Mesendoderm (in vitro differentiated cells): ENCODE measurements at places on chromosomes 4 and X.

GRCh38 chrX:16156692-16157331 is 10.5 kb upstream of the MAGEB17 start:
- DNase-seq: no peak
- no peak overlapping the region for H3K27ac ChIP-seq

DNA sequence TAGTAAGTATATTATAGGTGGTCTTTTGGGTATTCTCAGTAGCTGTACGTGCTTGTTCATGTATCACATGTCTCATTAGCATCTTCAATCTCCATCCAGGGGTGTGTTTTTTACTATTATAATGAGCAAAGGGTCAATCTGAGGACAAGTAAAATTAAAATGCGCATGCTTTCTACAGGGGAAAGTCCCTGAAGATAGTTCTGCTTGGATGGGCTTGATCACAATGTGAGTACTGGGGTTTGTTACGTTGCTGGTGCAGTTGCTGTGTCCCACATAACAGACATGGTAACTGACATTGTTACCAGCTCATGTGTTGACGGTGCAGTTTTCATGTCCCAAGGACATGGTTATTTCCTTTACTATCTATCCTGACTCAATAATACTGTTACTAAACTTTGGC is 65.9 kb downstream of the UCHL1 start:
- H3K27ac ChIP-seq: no peak overlapping the region
- H3K4me3 ChIP-seq: no peak overlapping the region
- no peaks in the 10 kb centered on the region for H3K36me3 ChIP-seq
- no peak for DNase-seq
- H3K4me1 ChIP-seq: no peaks in the 10 kb centered on the region

DNA sequence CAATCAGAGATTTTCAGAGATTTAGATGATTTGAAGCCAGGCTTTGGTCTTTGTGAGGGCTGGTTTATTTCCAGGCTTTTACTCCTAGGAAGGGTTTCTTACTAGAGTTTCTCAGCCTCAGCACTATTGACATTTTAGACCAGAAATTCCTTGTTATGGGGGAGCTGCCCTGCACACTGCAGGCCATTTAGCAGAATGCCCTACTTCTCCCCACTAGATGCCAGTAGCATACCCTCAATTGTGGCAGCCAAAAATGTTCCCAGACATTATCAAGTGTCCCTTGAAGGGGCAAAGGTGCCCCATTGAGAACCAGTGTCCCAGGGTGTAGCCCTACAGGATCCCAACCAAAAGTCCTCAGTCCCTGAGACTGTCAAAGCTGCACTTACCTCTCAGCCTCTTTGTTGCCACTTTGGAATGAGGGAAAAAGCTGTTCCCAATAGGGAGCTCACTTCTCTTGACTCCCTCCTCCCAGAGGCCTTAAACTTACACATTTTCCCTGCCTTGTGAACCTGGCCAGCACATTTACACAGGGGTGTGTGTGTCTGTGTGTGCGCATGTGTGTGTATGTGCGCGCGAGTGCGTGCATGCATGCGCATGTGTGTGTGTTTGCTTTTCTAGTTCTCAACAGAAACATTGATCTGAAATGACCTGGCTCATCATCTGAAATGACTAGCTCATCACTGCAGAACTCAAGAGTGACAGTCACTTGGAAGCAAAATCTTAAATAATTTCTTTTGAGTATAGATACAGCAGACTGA is 231.4 kb downstream of the QDPR start:
- H3K27ac ChIP-seq: no peak overlapping the region
- no peaks in the 10 kb centered on the region for H3K36me3 ChIP-seq
- no peak overlapping the region for H3K4me3 ChIP-seq
- H3K27me3 ChIP-seq: no peaks in the 10 kb centered on the region
- DNase-seq: no peak
- H3K4me1 ChIP-seq: no peaks in the 10 kb centered on the region

GRCh38 chr4:31175242-31175910 is 455.2 kb downstream of the PCDH7 start:
- no peaks in the 10 kb centered on the region for H3K36me3 ChIP-seq
- H3K4me1 ChIP-seq: no peaks in the 10 kb centered on the region
- no peaks in the 10 kb centered on the region for H3K27me3 ChIP-seq
- H3K4me3 ChIP-seq: no peak overlapping the region
- DNase-seq: no peak

DNA sequence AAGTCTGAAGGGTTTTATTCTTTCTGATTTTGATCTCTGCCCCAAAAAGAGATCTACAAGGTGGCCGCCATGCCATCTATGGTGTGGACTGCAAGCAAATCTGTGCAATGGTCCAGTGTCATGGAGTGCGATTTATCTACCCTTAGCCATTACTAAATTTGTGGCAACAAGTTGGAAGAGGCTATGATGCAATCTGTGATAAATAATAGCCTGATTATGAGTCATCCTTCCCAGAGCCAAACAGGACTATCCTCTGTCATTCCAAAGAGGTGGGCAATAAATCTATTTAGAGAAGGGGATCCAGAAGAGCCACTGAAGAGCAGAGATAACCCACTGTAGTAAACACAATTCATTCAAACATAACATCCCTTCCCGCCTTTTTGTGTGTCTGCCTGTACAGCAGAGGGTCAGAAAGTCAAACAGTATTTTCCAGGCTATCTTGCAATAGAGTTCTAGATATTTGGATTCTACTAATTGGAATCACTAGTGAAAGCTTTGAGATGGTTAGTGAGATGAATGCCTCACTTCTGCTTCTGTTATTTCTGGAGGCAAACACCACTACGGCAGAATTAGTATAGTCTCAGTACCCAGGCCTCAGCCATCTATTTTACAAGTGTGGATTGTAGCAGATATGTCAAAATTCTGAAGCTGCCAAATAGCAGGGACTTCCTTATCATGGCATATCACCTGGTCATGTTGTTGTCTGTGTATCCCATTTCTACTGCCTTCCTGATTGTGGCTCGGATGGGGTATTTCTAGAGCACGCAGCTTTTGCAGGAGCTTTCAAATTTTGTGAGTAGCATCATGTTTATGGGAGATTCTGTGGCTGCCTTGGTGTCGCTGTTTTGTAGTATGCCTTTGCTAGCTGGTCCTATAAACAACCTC is 192.0 kb downstream of the SMIM20 start:
- no peaks in the 10 kb centered on the region for H3K4me1 ChIP-seq
- no peaks in the 10 kb centered on the region for H3K36me3 ChIP-seq
- no peaks in the 10 kb centered on the region for H3K27me3 ChIP-seq
- DNase-seq: no peak
- no peak overlapping the region for H3K4me3 ChIP-seq

DNA sequence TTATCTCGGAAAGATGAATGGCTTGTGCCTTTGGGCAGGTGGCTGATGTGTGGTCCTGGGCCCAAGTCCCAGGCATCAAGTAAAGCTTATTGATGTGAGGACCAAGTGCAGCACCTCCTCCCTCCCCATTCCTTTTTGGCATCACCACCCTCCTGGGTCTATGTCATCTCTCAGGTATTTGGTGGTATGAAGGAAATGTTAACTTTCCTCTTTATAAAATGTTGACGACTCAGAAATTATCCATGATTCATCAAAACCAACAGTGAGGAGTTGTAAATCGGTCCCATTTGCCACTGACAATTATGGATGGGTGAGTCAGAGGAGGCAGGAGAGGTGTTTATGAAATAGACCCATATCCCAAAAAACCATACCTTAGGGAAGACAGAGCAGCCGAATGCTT is 229.4 kb upstream of the GATB start:
- H3K4me1 ChIP-seq: peaks cover 4% of the 10 kb centered on the region
- H3K4me3 ChIP-seq: no peak overlapping the region
- DNase-seq: peak; percentile 60
- H3K36me3 ChIP-seq: no peaks in the 10 kb centered on the region
- no peaks in the 10 kb centered on the region for H3K27me3 ChIP-seq

DNA sequence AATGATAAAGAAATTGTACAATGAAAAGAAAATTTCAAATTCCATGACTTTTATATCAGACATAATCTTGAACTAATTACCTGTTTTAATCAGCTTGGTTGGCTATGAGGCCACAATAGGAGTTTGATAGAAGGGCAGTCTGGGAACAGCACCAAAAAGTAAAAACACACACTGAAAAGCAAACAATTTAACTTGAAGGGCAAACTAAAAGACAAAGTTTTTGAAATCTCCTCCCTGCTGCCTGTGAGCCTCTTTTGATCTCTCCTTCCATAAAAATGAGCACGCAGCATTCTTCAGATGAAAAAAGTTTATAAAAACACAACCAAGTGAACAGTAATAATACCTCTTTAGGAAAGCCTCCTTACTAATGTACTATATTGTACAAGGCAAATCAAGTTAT is 8.1 kb downstream of the ODAM start:
- no peaks in the 10 kb centered on the region for H3K36me3 ChIP-seq
- H3K4me1 ChIP-seq: no peaks in the 10 kb centered on the region
- no peaks in the 10 kb centered on the region for H3K27me3 ChIP-seq
- H3K27ac ChIP-seq: no peak overlapping the region
- no peak overlapping the region for H3K4me3 ChIP-seq

DNA sequence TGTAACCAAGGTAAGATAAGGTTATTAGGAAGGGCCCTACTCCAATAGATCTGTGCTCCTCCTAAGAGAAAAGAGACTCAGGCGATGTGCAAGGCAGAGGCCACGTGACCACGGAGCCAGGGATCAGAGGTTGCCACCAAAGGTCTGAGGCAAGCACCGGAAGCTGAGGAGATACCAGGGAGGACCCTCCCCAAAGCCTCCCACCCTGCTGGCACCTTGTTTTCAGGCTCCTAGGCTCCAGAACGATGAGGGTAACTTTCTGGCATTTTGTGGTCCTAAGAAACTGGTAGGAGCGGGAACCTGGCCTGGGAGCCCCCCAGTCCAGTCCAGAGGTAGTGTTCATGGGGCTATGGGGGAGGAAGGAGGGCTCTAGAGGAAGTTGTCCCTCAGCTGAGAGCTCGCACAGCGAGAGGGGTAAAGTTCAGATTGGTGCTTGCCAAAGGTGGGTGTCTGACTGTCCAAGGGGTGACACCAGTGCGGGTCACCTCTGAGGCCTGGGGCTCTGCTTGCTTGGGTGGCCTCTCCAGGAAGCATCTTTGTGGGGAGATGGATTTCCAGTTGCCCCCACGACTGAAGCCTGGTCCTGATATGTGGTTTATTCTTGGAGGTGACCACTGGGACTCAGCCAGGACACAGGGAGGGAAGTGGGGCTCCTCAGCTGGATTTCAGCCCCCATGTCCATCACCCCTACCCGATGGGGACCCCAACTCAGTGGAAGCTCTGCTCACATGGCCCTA is 7.5 kb upstream of the LETM1 start:
- H3K27ac ChIP-seq: no peak overlapping the region
- no peaks in the 10 kb centered on the region for H3K36me3 ChIP-seq
- H3K27me3 ChIP-seq: peaks cover 30% of the 10 kb centered on the region
- no peak overlapping the region for H3K4me3 ChIP-seq
- no peaks in the 10 kb centered on the region for H3K4me1 ChIP-seq
- DNase-seq: no peak

- H3K4me3 ChIP-seq: no peak overlapping the region
- H3K36me3 ChIP-seq: no peaks in the 10 kb centered on the region
- no peak overlapping the region for H3K27ac ChIP-seq
- H3K4me1 ChIP-seq: no peaks in the 10 kb centered on the region
- no peaks in the 10 kb centered on the region for H3K27me3 ChIP-seq
These were observed 98.2 kb downstream of the HPRT1 start for GRCh38 chrX:134558133-134558532.

- DNase-seq: no peak
- H3K4me1 ChIP-seq: no peaks in the 10 kb centered on the region
- H3K27ac ChIP-seq: no peak overlapping the region
- H3K36me3 ChIP-seq: no peaks in the 10 kb centered on the region
These were observed 178.4 kb upstream of the NWD2 start for GRCh38 chr4:37066159-37066558.

GRCh38 chr4:76308548-76308947 is 2.0 kb downstream of the STBD1 start:
- H3K27ac ChIP-seq: no peak overlapping the region
- no peaks in the 10 kb centered on the region for H3K4me1 ChIP-seq
- H3K36me3 ChIP-seq: no peaks in the 10 kb centered on the region
- peaks cover 4% of the 10 kb centered on the region for H3K27me3 ChIP-seq
- DNase-seq: peak; percentile 48

DNA sequence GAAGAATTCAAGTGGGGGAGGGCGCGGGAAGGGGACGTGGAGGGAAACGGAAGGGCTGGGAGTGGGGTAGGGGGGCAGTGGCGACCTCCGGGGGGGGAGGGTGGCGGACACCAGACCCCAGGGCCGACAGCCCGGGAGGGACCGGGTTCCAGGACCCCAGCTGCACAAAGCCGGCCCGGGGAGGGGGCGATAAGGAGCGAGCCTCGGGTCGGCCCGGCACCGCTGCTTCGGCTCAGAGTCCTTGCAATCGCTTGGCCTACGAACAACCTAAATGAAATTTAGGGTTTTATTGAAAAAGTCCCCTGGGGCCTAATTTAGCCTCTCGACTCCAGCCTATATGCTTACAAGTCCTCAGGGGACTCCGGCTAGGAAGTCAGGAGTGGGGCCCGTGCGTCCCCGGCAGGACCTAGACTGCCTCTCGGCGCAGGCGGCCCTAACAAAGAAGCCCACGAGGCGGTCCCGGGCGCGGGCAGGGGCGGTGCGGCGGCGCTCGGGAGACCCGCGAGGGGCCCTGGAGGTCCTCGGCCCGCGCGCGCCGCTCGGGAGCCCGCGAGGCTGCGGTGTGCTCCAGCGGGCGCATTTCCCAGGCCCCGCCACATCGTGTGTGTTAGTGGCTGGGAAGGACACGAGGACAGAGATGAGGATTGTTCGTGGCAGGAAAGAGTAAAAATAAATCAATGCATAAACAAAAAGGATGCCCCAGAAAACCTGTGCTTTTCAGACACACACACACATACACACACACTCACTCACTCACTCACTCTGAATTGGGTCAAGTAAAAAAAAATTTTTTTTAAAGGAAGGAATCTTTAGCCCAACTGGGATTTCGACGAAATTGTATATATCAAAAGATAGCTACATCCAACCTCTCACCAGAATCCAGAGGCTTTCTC is 70.0 kb downstream of the MGST2 start:
- H3K4me1 ChIP-seq: peaks cover 18% of the 10 kb centered on the region
- no peaks in the 10 kb centered on the region for H3K27me3 ChIP-seq
- H3K36me3 ChIP-seq: no peaks in the 10 kb centered on the region
- peak; percentile 71 for DNase-seq

DNA sequence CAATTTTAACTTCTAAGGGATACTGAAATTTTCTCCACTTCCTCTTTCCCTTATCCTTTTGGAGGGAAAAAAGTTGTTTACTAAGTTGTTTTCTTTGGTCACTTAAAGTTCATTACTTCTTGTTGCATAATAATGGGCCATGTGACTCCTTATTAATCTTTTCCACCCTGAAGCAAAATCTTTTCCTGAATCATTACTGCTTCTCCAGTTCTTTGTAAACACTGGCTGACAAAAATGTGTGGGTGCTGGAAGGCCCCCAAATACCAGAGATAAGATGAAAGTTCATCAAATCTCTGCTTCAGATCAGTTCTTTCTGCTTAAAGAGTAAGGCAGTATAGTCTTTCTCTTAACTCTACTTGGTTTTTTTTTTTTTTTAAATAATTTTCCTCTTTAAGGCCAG is 108.9 kb upstream of the NHS start:
- H3K36me3 ChIP-seq: no peaks in the 10 kb centered on the region
- no peak overlapping the region for H3K27ac ChIP-seq
- H3K4me3 ChIP-seq: no peak overlapping the region
- no peaks in the 10 kb centered on the region for H3K4me1 ChIP-seq

- DNase-seq: peak; percentile 34
- H3K36me3 ChIP-seq: no peaks in the 10 kb centered on the region
- H3K27me3 ChIP-seq: no peaks in the 10 kb centered on the region
- H3K27ac ChIP-seq: no peak overlapping the region
- no peaks in the 10 kb centered on the region for H3K4me1 ChIP-seq
These were observed 26.7 kb downstream of the NR3C2 start for GRCh38 chr4:148415500-148415899.
